Neuronal stem cell (in vitro differentiated cells): ENCODE measurements at places on chromosomes 5 and 9.

GRCh38 chr9:128163523-128164306 lies 3.6 kb downstream of the BBLN start:
- no peaks in the 10 kb centered on the region for H3K27me3 ChIP-seq
- peaks cover 4% of the 10 kb centered on the region for H3K4me1 ChIP-seq
- H3K36me3 ChIP-seq, result peaks cover 47% of the 10 kb centered on the region
- no peak for DNase-seq
- H3K4me3 ChIP-seq, result no peak overlapping the region
- no peak overlapping the region for H3K27ac ChIP-seq

GRCh38 chr5:36755342-36755741 lies 121.2 kb upstream of the NIPBL start:
- no peaks in the 10 kb centered on the region for H3K4me1 ChIP-seq
- no peak for DNase-seq
- no peaks in the 10 kb centered on the region for H3K36me3 ChIP-seq
- H3K27me3 ChIP-seq, result peaks cover 20% of the 10 kb centered on the region
- no peak overlapping the region for H3K4me3 ChIP-seq

DNA sequence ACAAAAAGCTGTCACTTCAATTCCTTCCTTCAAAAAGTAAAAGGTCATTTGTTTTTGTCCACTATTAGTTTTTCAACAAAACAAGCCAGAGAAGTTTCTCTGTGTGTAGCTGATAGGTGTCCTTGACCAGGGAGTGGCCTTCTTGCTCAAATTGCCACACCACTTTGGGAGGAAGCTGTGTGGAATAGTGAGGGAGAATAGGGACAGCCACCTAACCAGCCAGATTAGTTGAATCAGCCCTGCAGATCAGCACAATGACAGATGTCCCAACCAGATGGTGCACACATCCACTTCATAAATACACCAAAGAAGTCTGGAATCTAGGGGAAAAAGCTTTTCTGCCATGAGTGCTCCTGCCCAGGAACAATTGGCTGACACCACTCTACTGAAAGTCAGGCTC lies 37.2 kb downstream of the NREP start:
- no peaks in the 10 kb centered on the region for H3K36me3 ChIP-seq
- peaks cover 23% of the 10 kb centered on the region for H3K4me1 ChIP-seq
- no peak overlapping the region for H3K4me3 ChIP-seq
- no peak overlapping the region for H3K27ac ChIP-seq

- no peaks in the 10 kb centered on the region for H3K27me3 ChIP-seq
- DNase-seq, result no peak
- H3K36me3 ChIP-seq, result no peaks in the 10 kb centered on the region
- H3K4me1 ChIP-seq, result no peaks in the 10 kb centered on the region
Observed at GRCh38 chr5:180990086-180990881, 1.6 kb downstream of the BTNL3 start.

- no peak for DNase-seq
- no peaks in the 10 kb centered on the region for H3K27me3 ChIP-seq
- H3K36me3 ChIP-seq, result no peaks in the 10 kb centered on the region
Observed at GRCh38 chr5:143695244-143695864, 116.6 kb upstream of the HMHB1 start.

- peak overlapping the region; percentile 72 for H3K27ac ChIP-seq
- H3K27me3 ChIP-seq, result no peaks in the 10 kb centered on the region
- no peaks in the 10 kb centered on the region for H3K36me3 ChIP-seq
- H3K4me3 ChIP-seq, result peak overlapping the region; percentile 62
Observed at GRCh38 chr5:159208514-159209437, 577 bp downstream of the RNF145 start.

DNA sequence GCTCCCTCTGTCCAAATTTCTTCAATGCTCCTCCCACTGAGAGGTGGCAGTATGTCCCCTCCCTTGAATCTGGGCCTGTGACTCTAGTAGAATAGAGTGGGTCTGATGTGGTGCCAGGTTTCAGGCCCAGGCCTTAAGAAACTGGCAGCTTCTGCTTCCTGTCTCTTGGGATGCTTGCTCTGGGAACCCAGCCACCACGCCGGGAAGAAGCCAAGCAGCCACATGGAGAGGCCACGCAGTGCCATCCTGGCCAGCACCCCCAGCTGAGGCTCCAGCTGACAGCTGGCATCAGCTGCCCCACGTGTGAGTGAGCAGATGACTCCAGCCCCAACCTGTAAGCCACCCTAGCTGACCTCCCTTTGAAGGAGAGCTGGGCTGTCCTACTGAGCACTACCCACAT lies 7.3 kb upstream of the TSPAN17 start:
- peaks cover 8% of the 10 kb centered on the region for H3K4me1 ChIP-seq
- no peak for DNase-seq
- no peak overlapping the region for H3K27ac ChIP-seq
- no peak overlapping the region for H3K4me3 ChIP-seq
- peaks cover 91% of the 10 kb centered on the region for H3K27me3 ChIP-seq

DNA sequence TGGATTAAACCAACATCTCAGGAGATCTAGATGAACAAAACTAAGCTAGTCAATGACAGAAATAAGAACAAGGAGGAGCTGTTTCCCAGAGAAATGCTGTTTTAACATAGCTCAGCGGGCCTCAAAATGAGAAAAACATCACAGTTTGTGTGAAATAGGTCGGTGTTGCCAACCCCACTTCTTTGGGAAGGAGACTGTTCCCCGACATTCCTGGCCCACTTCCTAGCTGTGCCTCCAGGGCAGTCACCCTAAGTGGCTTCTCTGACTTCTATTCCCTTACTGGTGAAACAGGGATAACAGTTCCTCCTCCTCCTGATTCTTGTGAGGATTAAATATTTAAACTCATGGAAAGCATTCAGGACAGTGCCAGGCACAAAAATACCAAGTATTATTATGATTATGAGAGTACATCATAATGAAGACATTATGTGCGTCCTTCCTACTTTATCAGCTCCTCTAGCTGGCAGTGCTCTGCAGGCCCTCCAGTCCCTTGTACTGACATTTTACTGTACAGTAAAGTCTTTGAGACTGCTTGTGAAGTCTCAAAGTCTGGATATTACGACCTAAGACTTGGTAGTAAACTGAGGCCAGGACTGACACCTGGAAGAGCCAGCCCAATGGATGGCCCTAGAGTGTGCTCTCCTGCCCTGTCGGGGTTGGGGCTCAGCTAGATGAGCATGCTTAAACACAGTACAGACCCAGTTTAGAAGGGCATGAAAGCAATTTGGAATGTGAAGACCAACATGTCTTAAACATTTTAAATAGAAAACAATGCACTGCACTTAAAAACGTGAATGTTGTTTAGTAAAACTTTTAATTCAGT lies 7.3 kb downstream of the ISCA1 start:
- no peak for DNase-seq
- no peaks in the 10 kb centered on the region for H3K27me3 ChIP-seq
- H3K4me3 ChIP-seq, result no peak overlapping the region
- H3K27ac ChIP-seq, result no peak overlapping the region
- no peaks in the 10 kb centered on the region for H3K4me1 ChIP-seq

GRCh38 chr5:119022017-119022745 lies 33.8 kb upstream of the DTWD2 start:
- H3K27ac ChIP-seq, result no peak overlapping the region
- no peaks in the 10 kb centered on the region for H3K36me3 ChIP-seq
- DNase-seq, result no peak
- no peak overlapping the region for H3K4me3 ChIP-seq
- no peaks in the 10 kb centered on the region for H3K4me1 ChIP-seq

DNA sequence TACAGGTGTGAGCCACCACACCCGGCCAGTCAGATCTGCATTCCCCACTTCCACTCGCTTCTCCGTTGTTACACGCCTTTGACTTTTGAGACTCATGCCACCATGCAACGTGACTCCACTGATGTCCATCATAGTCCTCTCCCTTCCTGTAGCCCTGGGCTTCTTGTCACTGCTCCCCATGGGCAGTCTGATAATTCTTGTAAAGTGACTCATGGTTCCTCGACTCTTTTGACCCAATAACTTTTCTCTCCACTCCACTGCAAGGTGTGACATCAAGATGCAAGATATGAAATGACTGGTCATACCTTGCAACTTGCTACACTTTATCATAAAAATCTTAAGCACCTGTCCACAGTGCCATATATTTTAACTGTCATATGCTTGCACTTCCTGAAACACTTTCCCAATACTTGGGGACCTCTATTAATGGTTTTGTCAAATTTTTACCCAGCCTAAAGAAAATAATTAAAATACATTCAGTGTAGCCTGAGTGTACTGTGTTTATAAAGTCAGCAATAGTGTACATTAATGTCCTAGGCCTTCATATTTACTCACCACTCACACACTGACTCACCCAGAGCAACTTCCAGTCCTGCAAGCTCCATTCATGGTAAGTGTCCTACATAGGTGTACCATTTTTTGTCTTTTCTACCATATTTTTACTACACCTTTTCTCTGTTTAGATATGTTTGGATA lies 18.6 kb upstream of the ANKRD18A start:
- H3K27me3 ChIP-seq, result no peaks in the 10 kb centered on the region
- no peak for DNase-seq
- H3K36me3 ChIP-seq, result no peaks in the 10 kb centered on the region
- no peaks in the 10 kb centered on the region for H3K4me1 ChIP-seq

DNA sequence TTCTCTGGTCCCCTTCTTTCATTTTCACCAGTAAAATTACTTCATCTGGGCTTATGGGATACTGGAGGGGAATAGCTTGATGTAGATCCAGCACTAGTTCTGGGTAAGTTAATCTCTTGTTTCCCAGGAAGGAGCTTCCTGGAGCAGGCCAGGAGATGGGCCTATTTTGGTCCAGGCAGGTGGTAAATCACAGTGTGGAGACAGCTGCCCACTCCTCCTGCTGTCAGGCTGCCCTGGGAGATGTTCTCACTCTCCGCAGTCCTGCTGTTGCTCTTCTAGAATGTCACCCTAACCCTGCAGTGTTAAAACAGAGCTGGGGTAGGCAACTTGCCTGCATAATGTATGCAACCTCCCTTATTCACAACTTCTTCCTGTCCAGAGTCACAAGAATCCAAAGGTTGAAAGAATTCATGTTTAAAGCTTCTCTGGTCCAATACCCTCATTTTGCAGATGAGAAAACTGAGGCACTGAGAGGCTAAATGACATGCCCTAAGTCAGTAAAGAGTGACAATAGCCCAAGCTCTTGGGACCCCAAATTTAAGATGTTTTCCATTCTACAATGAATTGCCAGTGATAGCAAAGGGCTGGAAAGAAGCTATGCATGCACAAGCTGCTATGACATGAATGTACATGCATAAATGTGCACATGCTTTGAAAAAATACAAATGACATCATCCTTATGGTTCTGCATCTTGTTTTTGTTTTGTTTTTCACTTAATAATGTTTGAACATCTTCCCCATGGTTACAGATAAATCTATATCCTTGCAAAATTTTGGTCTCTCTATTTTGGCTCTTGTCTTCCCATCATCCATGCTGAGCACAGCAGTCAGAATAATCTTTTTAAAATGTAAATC lies 71.8 kb upstream of the ADRA1B start:
- H3K27me3 ChIP-seq, result no peaks in the 10 kb centered on the region
- no peak for DNase-seq
- H3K36me3 ChIP-seq, result no peaks in the 10 kb centered on the region
- no peak overlapping the region for H3K27ac ChIP-seq
- H3K4me3 ChIP-seq, result no peak overlapping the region
- no peaks in the 10 kb centered on the region for H3K4me1 ChIP-seq

DNA sequence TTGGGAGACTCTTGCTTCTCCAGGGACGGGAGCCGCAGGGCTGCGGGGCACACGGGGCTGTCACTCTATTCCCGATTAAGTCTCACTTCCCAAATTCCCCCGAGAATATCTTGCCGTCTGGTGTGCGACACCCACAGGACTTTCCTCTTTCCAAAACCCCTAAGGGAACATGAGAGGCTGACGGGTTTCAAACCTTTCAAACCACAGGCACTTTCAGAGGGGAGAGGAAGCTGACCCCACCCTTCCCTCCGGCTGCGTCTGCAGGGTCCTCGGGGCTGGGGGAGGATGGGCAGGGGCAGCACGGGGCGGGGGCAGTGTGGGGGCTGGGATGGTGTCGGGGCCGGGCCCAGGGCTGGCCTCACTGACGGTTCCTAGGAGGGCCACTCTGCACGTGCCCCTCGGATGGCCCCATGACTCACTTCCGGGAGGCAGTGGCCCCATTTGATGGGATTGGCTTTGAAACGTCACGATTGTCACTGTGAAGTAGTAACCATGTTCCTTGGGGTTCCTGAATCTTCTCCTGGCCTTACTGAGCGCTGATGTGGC lies 38.2 kb downstream of the SLC9A3 start:
- no peak for DNase-seq
- H3K27me3 ChIP-seq, result no peaks in the 10 kb centered on the region
- no peak overlapping the region for H3K4me3 ChIP-seq
- no peaks in the 10 kb centered on the region for H3K36me3 ChIP-seq

DNA sequence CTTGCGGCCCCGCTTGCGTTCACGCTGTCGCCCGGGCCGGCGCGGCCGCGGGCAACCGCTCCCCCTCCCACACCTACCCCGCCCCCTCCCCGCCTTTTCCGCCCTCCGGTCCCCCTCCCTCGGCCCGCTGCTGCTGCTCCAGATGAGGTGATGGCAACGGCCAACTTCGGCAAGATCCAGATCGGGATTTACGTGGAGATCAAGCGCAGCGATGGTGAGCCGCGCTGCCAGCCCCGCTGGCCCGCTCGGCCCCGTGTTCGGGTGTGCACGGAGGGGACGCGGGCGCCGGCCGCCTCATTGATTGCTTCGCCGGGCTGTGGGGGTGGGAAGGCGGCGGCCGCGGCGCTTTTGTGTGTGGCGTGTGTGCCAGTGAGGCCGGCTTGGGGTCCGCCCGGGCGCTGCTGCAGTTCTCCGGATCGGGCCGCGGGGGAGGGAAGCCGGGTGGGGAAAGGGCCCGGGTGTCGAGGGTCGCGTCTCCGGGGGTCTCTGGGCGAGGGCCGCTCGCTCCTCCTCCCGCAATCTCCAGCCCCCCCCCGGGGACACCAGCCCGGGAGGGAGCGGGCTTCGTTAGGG lies 403 bp downstream of the KIF2A start:
- peaks cover 4% of the 10 kb centered on the region for H3K4me1 ChIP-seq
- H3K36me3 ChIP-seq, result peaks cover 30% of the 10 kb centered on the region
- H3K4me3 ChIP-seq, result peak overlapping the region; percentile 86
- peak overlapping the region; percentile 94 for H3K27ac ChIP-seq
- DNase-seq, result no peak
